ENCODE measurements at places on chromosomes 5 and 9.

- no peak for DNase-seq
Observed at GRCh38 chr9:130399768-130400167, 45.0 kb upstream of the ASS1 start.

DNA sequence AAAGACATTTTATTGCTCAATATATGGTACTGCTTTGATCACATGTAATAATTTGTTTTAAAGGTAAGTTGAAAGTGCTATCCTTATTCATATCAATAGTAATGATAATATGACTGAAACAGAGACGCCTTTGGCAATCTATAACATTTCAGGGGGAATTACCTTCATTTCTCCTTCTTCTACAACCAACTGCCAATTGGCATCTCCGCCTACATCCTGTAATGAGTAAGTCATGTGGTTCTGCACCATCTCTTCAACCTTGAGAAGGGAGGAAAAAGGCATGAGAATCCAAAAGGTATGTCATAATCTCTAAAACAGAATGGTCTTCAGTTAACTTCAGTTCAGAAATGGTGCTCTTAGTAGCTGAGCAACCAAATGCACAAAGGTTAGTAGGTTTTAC lies 52.4 kb downstream of the HMGCR start:
- DNase-seq: no peak

GRCh38 chr5:24177821-24178220 lies 467.0 kb downstream of the CDH10 start:
- DNase-seq: no peak

DNA sequence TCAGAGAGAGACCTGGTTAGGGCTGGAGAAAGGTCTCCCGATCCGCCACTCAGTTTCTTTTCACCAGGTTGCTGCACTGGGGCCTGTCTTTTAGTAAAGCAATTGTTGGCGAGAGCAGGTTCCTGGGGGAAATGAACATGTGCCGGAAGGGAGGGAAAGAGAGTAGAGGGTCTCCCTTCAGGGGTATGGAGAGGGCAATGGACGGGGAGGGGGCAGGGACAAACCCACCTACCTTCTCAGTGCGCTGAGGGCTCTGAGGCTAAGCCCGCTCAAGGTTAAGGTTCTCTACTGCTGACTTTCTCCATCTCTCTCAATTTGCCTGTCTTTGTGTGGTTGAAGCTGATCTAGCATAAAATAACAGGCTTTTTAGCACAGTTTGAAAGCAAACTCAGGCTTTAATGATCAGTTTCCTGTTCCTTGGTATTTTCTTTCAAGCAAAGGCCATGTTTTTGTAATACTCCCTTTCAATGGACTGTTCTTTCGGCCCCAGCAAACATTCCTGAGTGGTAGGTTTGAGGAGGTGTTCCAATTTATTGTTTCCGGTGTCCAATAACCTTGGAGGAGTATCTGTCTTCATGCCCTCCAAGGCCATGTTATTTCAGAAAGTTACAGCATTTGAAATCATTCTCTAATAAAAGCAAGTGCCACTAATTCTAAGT lies 25.5 kb upstream of the TRAF1 start:
- no peak for DNase-seq

DNA sequence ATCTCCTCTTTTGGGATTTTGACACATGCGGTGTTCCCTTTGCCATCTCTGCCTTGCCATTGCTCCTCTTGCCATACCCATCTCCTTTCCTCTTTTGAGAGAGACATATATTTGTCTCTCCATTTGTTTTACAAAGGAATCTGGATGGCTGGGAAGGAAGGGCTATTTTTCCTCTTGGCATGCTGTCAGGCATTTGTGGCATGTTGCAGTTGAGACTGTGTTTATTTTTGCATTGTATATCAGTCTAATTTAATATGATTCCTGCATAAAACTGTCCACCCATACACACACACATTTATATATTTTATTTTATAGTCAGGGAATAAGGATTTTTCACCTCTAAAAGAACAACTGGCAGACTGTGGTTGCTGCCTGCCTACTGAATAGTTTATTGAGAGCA lies 1105.8 kb upstream of the SEMA6A start:
- DNase-seq: no peak

GRCh38 chr9:108322326-108323098 lies 533.3 kb downstream of the ACTL7B start:
- DNase-seq: no peak

DNA sequence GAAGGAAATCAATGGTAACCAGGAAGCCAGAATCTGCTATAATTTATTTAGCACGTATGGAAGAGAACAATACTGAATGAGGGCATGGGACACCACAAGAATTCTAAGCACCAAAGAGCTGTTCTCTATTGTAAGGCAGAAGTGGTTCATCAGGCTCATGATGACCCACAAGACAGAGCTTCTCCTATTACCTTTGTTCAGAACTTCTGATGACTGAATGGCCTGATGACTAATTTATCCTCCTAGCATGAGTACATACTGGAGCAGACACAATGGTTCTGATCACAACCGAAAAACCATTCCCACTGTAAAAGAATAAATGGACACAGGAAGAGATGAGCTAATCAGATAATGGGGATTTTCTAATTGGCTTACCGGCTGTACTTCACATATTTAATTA lies 329.8 kb upstream of the PDE4D start:
- no peak for DNase-seq

- no peak for DNase-seq
Observed at GRCh38 chr5:6202149-6202967, 176.0 kb downstream of the MED10 start.

DNA sequence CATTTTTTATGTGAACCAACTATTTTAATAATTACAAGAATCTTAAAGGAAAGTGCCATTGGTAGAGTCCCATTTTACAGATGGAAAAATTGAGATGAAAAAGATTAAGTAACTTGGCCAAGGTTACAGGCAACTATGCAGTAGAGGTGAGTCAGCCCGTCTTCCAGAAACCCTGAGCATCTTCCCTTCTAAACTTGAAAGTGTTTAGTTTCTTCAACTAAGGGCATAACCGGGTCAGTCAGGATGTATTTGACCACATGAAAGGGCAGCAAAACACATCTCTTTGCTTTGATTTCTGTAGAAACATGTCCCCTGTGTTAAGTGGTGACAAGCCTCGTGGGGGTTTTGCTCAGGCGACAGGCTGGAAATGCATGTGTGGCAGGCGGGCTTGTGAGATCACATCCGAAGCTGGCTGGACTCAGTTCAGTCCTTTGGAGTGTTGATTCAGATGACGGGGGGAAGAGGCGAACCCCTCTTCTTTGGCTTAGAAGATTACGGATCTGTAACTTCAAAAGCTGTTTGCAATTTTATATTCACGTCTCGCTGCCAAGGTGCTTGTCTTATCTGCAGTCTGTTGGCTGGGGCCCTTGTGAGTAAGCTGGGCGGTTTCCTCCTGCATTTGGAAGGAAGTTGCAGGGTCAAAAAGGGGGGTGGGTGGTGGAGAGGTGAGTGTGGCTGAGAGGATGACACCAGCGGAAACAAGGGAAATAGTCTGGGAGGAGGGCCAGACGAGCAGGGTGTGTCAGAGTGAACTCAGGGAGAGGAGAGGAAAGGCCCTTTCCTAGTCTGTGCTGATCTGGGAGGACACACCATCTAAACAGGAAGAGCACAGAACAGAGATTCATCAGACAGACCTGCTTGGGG lies 78.9 kb upstream of the RPS23 start:
- peak; percentile 51 for DNase-seq

Data from omental fat pad (tissue), 4 donors.